Activated T-cell treated with anti-CD3 and anti-CD28 coated beads, Interleukin-2, amount 50 U/mL, for 4 hours (primary cell): ENCODE measurements at places on chromosomes 13 and 19. TPM values are rescaled to one million over a fixed set of nuclear protein-coding genes. Genes with fewer than 3 reads are reported as not detected.

PLPPR3 gene
- total RNA-seq, result not detected

- DNase-seq, result no peak
These were observed 226.8 kb downstream of the RAP2A start for GRCh38 chr13:97660594-97661260.

JSRP1 gene
- 0.89 TPM for total RNA-seq

DNA sequence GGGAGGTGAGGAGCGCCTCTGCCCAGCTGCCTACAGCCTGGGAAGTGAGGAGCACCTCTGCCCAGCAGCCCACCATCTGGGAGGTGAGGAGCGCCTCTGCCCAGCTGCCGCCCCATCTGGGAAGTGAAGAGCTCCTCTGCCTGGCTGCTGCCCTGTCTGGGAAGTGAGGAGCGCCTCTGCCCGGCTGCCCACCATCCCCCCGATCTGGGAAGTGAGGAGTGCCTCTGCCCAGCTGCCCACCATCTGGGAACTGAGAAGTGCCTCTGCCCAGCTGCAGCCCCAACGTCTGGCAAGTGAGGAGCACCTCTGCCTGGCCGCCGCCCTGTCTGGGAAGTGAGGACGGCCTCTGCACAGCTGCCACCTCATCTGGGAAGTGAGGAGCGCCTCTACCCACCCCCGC lies 64.3 kb downstream of the ZNF708 start:
- no peak for DNase-seq

DNA sequence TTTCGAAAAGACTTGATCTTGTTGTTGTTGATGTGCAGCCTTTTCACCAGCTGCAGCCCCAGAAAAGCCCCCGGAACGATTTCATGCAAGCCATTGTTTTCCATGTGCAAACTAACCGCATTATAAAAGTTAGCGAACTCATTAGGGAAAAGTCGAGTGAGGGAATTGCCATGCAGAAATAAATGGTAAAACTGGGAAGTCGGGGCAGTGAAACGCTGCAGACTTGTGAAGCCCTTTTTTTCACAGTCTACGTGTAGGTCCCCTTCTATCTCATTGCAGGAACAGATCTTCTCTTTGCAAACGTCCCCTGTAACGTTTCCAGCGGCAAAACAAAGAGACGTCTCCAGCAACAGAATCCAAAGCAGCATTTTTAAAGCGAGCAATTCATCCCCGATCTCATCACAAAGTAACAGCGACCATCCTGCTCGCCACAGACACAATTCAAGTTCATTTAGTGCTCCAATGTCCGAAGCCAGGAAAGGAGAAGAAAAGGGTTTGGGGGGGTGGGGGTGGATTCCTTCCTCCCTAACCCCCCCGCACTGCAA lies 1.1 kb downstream of the SLITRK1 start:
- no peak for DNase-seq

GRCh38 chr19:3538965-3539755 lies at the start of gene TEKTIP1:
Gene TEKTIP1 (plus strand): TSS chr19:3539174. CDS start chr19:3539178, 4 bp downstream.
- DNase-seq, result no peak

GRCh38 chr13:97502181-97502580 lies 68.2 kb downstream of the RAP2A start:
- DNase-seq, result no peak

ZNF471 gene
- total RNA-seq, result 0.33 TPM

DNA sequence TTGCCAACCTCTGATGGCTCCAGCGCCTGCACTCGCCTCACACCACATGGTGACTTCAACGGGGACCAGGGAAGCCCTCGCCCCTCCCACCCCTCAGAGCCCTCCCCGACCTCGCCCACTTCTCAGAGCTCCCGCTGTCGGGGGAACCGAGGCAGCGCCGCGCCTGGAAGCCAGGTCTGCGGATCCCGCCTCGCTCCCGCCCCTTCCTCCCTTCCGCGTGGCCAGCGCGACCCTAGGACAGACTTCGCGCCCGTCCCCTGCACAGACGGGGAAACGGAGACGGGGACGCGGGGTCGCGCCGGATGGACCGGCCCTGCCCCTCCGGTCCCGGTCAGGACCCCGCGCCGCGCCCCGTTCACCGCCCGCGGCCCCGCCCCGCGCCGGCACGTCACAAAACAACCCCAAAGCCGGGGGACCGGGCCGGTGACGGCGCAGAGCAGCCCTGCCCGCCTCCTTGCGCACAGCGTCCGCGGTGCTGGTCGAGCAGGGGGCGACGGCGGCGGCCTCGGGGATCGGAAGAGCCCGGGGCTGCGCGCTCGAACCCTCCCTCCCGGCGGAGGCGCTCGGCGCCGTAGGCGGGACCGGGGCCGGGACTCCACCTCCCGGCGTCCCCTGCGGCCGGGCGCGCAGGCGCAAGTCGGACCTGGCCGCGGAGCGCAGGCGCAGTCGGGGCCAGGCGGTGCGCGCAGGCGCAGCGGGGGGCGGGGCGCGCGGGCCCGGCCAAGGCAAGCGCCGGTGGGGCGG lies 379 bp upstream of the CDC34 start:
- DNase-seq, result peak; percentile 77

SLAIN1 gene
- 22.0 TPM for total RNA-seq

PSG1 gene
- total RNA-seq, result not detected

B3GNT3 gene
- 0.38 TPM for total RNA-seq

CRTC1 gene
- 7.8 TPM for total RNA-seq

- DNase-seq, result no peak
These were observed 134.1 kb upstream of the RNF113B start for GRCh38 chr13:98311200-98311548.

- no peak for DNase-seq
These were observed 385.1 kb upstream of the HTR2A start for GRCh38 chr13:47281991-47282390.

DNA sequence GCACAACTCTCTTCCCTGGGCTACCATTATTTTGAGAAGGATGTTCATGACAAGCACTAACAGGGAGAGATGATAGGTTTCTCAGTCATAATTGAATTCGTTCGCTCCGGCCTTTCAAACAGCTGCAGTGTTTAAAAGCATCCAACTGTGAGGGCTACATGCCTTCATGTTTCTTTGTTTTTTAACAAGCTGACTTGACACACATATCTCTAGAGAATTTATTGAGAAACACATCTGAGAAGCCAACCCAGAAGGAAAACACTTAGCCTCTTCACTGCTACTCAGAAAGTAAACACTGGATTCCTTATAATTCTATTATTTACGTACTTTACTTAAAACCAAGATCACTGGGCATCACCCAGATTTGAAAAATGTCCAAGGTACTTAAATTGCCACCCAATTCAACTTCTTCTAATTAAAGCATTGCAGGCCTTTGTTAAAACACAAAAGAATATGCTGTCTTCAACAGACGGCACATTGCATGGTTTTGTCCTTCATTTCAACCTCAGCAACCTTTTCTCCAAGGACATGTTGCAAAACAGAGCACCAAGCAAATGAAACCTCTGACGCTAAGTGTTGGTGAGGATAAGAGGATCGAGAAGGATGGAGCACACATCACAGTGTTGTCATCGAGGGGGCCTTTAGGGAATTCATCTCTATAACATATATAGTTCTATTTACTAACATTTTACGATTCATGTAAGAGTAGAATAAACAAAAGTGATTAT lies 75.8 kb downstream of the TBC1D4 start:
- no peak for DNase-seq

DNA sequence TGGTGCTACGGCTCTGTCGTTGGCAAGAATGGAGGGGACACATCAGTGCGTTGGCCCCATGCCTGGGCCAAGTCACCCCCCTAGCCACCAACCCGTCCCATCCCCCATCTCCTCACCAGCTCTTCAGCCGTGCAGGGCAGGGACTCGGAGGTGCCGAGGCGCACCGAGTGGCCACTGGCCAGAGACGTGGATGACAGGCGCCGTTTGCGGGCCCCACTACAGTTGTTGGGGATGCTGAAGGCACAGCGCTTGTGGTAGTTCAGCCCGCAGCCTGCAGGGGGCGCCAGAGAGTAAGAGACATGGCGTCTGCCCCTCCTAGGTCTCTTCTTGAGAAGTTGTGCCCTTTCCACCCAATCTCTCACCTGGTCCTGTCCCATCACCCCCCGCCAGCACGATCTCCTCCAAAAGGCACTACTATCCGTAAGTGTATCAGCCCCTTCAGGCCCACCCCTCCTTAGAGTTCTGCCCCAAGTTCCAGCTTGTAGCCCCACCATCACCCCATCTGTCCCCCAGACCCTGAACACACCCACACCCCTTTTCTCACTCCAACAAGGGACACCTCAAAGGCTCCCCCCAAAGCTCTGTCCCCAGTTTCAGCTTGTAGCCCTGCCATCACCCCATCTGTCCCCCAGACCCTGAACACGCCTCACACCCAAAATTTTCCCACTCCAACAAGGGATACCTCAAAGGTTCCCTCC lies 12.4 kb downstream of the PRKD2 start:
- peak; percentile 92 for DNase-seq

DNA sequence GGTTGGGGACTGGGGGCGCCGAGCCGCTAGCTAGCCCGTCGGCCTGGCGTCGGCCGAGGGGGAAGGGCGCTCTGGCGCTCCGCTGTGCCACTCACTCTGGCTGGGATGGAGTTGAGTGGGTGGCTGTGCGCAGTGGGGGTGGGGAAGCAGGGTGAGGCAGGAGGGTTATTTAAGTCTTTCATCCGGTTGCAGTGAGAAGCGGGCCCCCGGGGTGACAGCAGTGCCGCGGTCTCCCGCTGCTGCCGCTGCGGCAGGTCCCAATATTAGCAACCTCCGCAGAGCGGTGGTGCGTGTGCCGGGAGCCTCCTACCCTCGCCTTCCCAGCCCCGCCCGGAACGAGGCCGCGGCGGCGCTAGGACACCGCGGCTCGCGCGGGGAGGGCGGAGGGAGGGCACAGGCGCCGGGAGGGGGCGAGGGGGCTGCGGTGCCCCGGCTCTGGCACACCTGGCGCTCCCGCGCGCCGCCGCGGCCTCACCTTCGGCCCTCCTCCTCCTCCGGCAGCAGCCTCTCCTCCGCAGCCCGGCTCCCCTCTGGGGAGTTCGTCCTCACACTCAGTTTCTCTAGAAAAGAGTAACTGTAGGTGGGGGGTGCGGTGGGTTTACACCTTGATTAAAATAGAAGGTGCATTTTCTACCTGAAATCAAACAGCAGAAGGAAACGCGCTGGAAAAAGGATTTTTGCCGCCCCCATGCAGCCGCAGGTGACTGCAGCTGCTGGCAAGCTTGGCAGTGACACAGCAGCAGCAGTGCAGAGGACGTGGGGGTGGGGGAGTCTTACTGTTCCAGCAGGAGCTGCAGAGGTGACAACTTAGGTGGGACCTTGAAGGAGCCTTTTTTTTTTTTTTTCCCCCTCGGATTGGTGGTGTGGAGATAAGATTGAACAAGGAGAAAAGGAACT lies 4.5 kb downstream of the FGF9 start:
- peak; percentile 41 for DNase-seq

- DNase-seq, result no peak
These were observed 617.7 kb downstream of the DCT start for GRCh38 chr13:93861818-93862217.

GRCh38 chr19:6429419-6430221 lies 3.9 kb downstream of the SLC25A41 start:
- DNase-seq, result no peak

GRCh38 chr19:11861301-11861700 lies 12.8 kb downstream of the ZNF439 start:
- no peak for DNase-seq

NAPSA gene
- 9.1 TPM for total RNA-seq

ZNF667 gene
- total RNA-seq, result 0.92 TPM

GRCh38 chr19:2779121-2779740 lies 3.8 kb downstream of the SGTA start:
- no peak for DNase-seq

LYPD3 gene
- 2.2 TPM for total RNA-seq

DNA sequence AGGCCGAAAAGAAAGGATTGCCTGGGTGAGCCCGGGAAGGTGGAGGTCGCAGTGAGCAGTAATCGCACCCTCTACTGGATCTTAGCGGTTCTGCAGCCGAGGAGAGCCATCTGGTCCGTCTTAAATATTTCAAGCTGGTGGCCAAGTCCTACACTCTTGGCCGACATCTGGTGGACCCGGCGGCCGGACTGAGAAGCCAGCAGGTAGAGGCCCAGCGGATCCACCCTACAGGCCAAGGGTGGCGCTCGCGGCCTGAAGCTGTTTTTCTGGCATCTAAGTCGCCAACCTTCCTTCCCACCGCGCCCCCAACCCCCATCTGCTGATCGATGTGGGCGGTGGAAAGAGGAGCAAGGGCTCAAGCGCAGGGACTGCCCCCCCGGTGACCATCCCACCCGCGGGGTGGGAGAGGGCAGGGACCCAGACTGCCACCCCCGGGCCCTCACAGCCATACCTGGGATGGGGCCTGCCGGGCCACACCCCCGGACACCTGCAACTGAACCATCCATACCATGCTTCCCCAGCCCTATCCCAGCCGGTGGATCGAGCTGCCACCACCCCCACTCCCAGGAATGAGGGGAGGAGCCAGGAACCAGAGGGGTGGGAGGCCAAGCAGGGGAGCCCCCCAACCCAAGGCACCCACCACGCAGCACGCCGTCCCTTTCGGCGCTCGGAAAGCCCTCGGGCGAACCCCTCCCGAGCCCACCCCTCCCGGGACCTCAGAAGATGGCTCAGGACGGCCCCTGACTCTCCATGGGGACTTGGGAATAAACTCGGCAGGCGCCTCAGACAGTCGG lies 46.3 kb upstream of the ZNF730 start:
- no peak for DNase-seq

ZNF573 gene
- total RNA-seq, result 9.1 TPM

DNA sequence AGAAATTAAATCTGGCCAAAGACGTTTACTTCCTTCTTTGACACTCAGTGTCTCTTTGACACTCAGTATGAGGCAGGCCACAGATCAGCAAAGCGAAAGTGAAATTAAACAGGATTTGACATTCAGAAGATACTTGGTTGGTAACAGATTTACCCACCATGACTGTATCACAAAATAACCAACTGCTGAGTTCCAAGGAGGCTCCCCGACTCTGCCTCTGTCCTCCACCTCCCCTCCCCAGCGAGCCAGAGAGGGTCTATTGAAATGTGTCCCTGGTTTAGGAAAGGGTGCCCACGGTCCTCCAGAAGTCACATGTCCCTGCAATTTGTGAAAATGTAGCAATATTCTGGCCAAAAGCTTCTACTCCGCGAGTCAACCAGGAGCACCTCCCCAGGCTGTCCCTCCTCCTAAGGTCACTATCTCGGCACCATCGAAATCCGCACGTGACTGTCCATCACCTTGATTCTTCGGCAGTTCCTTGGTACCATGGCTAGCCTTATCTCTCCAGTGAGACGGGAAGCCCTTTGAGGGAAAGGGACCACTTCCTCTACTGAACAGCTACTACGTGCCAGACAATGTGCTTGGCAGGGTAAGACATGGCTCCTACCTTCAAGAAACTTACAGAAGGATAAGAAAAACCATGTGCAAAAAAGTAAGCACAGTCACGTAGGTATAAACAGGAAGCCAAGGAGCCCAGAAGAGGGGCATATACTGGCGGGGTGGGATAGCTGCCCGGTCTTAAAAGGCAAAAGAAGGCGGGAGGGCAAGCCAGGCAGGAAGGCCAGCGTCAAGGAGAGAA lies 1.5 kb downstream of the N4BP2L1 start:
- DNase-seq, result peak; percentile 18

DNA sequence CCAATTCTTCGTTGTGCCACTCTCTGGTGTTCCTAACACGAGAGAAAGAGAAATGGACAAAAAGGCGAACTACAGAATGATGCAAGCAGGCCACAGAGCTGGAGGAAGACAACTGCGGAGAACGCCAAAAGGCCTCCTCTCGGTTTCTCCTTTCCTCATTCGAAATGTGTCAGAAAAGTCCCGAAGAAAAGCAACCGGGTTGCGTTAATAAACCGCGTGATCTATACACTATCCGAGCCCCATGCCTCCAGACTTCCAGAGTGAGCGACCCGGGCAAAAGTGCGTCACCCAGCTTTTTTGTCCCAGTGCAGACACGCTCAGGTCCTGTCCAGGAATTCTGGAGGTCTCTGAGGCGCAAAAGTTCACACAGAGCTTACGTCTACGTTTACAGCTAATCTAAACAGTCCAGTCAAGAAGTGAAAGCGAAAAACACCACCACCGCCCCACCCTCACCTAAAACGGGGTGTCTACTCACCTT lies 413 bp downstream of the N4BP2L2 start:
- no peak for DNase-seq
